Natural killer cell (primary cell): ENCODE measurements at places on chromosomes 3 and 15. TPM values are rescaled to one million over a fixed set of nuclear protein-coding genes. Genes with fewer than 3 reads are reported as not detected.

The GOLGA6D gene
- total RNA-seq, result not detected

DNA sequence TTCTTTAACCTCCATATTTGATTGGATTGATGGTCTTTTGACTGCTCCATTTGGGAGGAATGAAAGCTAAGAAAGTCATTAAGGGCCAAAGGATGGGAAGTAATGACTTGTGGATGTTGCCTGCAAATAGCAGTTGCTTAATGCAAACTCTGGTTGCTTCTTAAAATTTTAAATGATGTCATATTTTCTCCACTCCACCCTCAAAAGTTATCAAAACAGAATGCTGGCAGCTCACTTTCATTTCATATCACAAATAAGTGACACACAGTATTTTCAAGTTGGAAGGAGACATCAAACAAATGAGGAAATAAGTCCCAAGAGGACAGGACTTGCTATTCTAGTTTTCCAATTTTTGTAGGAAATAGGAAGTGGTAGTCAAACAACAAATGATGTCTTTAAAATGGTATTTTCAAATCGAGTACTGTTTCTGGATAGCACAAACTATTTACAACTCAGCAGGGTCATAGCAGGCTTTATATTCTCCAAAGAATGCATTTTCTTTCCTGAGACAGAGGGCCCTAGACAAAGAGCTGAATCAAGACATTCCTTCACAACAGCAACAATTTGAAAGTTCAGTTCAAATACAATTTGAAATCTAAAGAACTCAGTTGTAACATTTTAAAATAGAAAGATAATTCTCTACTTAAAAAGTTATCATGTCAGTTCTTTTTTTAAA is 165.1 kb upstream of the UBE2E1 start:
- no peak for DNase-seq

The DZIP1L gene
- not detected for total RNA-seq

DNA sequence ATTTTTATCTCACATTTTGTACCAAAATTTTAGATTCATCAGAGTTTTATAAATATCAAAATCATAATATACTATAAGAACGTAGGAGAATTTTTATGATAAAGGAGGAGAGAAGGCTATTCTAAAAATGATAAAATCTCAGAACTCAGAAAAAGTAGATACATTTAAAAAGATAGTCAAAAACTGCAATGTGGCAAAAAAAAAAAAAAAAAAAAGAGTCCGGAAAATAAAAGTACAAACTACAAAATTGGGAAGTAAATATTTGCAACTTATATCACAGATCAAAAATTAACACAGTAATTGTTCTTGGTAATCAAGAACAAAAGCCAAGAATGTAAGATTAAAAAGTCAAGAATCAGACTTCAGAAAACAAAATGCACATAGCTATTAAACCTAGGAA is 332.1 kb downstream of the MCTP2 start:
- DNase-seq, result no peak

The PPP1R14D gene
- total RNA-seq, result not detected

GRCh38 chr15:81280696-81281455 is 43.1 kb downstream of the STARD5 start:
- no peak for DNase-seq

GRCh38 chr15:45551676-45552075 is 29.1 kb upstream of the SLC30A4 start:
- no peak for DNase-seq

- no peak for DNase-seq
Observed at GRCh38 chr3:14534516-14535191, 5.5 kb downstream of the GRIP2 start.

DNA sequence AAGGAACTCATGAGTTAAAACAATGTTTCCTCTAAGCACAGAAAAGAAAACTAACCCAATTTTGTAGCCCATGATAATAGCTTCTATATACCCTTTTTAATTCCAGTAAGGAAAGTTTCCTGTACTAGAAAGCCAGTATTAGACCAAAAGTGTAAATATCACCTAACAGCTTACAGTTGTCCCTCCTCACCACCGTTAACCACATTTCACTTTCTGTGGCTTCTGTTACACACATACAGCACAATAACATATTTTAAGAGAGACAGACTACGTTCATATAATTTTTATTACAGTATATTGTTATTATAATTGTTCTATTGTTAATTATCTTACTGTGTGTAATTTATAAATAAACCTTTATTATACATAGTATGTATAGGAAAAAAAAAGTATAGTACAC is 74.1 kb downstream of the ZNF280D start:
- no peak for DNase-seq

The STAB1 gene
- total RNA-seq, result 26.5 TPM

- DNase-seq, result no peak
Observed at GRCh38 chr3:43048470-43048869, 57.4 kb downstream of the POMGNT2 start.

The EFHB gene
- total RNA-seq, result 0.68 TPM

- no peak for DNase-seq
Observed at GRCh38 chr15:60883691-60884640, 345.1 kb downstream of the RORA start.

DNA sequence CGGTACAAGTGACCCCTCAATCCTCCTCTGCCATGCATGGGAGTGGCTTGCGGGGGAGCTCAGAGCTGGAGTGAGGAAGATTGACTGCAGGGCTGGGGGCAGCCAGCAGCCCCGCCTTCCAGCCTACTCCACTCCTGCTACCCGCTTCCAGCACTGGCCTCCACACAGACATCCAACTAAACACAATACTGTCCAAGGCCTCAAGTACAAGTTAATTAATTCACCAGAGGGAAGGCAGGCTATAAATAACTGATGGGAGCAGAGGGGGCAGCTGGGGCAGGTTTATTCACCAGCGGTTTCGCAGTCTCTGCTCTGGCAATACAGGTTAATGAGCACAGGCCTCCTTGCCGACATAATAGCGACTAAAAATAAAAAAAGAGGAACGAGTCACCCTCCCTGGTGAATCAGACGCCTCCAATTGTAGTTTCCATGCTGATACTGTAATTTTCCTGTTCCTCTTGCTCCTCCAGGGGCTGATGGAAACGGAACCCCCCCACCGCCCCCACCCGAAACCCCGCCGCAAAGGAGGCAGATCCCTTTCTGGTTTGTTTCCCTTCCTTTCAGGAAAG is 166.4 kb upstream of the TLE3 start:
- no peak for DNase-seq

GRCh38 chr3:9345041-9345440 is 17.8 kb upstream of the THUMPD3 start:
- no peak for DNase-seq
